ENCODE measurements at places on chromosomes 2 and 18. TPM values are rescaled to one million over a fixed set of nuclear protein-coding genes. Genes with fewer than 3 reads are reported as not detected.

DNA sequence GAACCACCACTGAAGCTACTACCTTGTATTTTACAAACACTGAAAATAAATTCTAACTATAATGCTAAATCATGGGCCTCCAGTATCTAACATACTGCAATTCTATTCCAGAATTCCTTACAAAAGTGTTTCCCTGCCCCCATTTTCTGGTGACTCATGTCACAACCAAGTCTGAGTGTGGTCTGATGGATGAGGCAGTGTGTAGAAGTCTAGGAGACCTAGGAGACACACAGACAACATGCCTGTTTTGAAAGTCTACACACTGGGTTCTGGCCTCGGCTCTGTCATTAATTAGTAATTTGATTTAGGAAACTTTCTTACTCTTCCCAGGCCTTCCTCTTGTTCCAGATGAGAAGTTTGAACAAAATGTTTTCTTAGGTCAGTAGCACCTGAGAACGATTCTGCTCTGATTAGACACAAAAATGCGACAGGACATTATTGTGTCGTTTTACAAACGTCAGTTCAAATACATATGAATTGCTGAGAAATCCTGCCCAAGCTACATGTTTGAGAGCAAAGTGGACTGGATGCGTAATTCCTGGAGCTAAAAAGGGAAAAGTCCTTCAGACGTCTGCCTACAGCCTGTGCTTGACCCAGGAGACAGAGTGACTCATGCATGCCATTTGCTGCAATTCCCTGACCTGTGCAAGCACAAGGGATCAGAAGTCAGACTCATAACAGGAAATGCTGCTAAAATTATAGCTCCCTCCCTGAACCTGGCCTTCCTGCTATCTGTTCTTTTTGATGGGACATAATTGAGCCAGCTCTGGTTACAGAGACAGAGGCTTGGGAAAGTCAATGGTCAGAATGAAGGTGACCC, 494.4 kb downstream of the SOX11 start:
- peak; percentile 0 for DNase-seq

DNA sequence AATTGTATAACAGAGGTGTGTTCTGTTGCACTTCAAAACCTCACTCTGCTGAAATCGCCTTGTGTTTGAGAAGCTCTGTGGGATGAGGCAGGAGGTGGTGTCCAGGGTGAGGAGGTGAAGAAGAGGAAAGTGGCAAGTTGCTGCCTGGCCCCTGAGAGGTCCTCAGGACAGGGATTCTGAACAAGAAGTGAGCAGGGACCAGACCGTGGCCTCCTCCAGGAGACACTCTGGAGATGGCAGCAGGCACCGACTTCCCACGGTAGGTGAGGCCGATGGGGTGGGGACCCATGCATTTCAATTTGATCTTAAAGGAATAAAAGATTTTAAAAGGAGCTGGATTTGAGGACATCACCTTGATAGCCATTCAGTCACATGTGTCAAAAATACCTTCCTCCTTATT, 37.5 kb upstream of the LAMA1 start:
- no peak for DNase-seq

DNA sequence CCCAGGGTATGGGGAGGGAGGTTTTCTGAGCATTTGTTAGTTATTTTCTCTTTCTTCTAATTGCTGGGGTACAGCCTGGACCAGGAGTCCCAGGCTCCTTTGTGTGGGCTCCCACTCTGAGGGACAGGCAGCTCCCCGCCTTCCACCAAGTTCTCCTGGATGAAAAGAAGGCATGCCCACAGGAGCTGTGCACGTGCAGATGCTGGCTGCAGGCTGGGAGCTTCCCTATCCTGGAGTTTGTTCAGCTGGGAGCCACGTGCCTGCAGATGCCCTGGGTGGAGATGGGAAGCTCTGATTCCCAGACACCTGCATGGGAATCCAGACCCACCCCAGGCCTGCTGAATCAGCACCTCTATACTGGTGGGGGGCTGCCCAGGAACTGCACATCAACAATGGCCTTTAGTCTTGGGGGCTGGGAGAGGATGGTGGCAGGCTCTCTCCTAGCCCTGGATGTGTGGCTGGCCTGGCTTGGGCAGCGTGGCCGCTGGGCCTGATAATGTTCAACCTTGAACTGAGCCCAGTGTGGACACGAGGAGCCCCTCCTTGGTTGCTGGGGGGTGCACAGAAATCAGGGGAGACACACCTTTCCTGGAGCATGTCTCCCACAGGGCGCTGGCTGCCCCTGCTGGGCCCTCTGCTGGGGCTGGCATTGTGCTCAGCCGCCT, 233.6 kb upstream of the HS6ST1 start:
- no peak for DNase-seq

DNA sequence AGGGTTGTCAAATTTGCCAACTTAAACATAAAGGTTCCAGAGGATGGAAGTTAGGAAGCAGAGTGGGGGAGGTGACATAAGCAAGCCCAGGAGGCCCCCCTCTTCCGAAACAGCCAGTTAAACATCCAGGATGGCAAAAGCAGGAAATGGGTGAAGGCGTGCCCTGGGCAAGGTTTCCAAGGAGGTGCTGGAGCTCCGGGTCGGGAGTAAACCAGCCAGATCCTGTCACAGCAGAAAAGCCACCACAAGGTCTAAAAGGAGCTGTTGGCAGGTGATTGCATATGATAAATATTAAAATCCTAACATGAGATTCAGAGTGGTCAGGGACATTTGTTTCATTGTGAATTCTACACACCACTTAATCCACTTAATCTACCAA, 572.2 kb upstream of the SALL3 start:
- DNase-seq = no peak

The CCDC68 gene
- total RNA-seq = 0.65 TPM

Measured in lung microvascular endothelial cell (primary cell).